ENCODE measurements at places on chromosomes 16 and 17.

GRCh38 chr16:48676836-48677235 lies 66.9 kb upstream of the N4BP1 start:
- DNase-seq, result no peak

DNA sequence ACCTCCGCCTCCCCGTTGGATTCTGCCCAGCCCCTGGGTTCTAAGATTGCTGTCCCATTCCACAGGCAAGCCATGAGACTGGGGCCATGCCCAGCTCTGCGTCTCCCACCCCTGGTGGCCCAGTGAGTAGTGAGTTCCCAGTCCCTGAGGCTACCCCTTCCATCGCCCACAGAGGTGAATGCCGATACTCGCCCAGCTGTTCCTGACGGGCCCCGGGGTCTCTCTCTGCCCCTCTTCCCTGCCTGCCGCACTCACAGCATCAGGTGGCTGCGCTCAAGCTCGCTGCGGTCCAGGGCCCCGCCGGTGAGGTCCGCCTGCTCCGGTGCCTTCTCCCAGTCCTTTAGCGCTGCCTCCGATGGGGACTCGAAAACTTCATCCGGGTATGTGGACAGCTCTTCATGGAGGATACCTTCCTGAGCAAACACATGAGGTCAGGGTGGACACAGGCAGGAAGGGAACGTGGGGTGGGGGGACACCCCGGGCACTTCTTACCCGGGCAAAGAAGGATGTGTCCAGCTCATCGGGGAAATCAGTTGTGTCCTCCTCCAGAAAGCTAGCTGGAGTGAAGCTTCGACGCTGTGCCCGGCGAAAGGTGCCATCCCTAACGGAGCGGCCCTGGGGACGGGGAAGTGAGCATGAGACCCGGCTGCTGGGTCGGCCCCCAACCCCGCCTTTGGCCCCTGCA lies 8.8 kb downstream of the SNRNP25 start:
- no peak for DNase-seq

- DNase-seq, result no peak
These were observed 19.4 kb upstream of the SSTR5 start for GRCh38 chr16:1053121-1053521.

DNA sequence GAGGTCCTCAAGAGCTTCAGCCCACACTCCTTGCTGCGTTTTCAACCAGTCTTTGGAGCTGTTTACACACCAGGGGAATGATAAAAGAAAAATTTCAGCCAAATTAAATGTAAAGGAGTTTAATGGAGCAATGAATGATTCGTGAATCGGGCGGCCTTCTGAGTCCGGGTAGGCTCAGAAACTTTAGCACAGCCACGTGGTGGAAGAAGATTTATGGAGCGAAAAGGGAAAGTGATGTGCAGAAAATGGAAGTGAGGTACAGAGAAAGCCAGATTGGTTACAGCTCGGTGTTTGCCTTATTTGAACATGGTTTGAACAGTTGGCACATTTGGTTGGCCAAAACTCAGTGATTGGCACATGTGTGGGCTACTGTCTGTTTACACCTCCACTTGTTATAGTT lies 305.4 kb downstream of the MAF start:
- no peak for DNase-seq

DNA sequence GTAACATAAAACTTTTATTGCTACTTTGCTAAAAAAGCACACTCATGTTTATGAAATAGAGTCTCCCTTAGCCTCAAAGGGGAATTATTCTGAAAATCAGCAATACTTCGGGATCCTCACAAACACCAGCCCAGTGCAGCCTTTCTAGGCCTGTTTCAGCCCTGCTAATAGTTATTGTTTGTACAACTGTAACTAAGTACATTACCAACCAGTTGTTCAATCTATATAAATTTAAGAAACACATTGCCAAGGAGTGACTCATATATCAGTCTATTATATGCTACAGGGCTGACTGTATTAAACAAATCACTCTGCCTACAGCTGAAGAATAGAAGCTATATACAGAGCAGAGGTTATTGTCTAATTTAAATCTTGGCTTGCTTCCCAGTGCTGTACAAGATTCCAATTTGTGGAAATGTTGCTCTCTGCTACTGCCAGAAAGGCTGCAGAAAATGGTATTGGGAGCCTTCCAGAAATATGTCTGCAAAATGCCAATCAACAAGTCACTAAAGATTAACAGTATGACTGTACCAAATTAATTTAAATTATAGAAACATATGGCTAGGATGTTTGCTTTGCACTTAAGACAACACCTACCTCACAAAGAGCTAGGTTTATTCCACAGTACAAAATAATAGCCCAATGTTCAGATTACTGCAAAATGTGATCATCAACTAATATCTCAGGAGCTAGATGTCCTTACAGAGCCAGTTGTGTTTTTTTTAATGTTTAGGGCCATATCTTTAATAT lies 49.7 kb downstream of the TOX3 start:
- no peak for DNase-seq

- DNase-seq, result no peak
These were observed 126.2 kb downstream of the MRM1 start for GRCh38 chr17:36727577-36727976.

- DNase-seq, result no peak
These were observed 114.5 kb upstream of the MAF start for GRCh38 chr16:79715061-79715460.

GRCh38 chr17:60597297-60597696 lies 2.7 kb upstream of the PPM1D start:
- no peak for DNase-seq

- no peak for DNase-seq
These were observed 73.8 kb downstream of the TOX3 start for GRCh38 chr16:52473096-52473495.

DNA sequence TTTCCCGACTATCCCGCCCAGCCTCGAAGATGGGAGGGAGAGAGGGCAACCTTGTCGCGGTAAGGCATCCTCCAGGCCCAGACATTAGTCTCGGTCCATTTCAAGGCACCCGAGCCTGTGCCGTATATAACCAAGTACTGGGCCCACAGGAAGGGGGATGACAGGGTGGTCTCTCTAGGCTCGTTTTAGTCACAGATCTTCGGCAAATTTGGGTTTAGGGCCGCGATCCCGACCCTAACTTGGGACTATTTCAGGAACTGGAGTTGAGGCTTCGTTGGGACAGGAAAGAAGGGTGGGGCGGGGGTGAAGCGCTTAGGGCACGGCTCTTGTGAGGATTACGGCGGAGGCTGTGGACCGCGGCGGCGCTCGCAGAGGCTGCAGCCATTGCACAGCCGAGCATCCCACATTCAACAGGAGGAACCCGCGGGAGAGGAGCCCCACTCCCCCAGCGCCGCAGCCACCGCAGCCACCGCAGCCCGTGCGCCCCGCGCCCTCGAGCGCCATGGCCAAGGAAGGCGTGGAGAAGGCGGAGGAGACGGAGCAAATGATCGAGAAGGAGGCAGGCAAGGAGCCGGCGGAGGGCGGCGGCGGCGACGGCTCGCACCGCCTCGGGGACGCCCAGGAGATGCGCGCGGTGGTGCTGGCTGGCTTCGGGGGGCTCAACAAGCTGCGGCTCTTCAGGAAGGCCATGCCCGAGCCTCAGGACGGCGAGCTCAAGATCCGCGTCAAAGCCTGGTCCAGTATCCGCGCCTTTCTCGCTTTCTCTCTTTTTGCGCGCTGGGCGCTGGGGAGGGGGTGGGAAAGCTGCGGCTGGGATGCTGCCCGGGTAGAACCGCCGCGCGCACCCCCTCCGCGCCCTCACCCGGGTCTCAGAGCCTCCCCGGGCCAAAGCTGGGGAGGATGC lies at the start of gene VAT1L:
VAT1L (plus strand) TSS at position 384 of the 904 bp plus-strand sequence; CDS start at position 503, 119 bp downstream.
- DNase-seq, result no peak

DNA sequence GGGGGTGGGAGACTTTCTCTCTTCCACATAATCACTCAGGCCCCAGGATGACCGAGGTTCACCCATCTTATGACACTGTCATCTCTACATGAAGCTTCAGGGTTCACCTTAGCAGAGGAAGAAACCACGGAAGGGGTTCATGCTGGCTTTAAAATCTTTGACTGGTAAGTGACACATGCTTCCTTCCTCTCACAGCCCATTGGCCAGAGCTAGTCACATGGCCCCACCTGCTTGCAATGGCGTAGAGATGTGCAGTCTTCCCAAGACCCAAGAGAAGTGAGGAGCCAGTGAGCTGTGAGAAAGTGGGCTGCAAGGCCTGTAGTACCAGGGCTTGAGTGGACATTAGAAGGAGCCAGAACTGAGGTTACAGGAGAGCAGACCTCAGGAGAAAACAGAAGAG lies 180.3 kb downstream of the AXIN2 start:
- no peak for DNase-seq

- DNase-seq, result no peak
These were observed 154.1 kb upstream of the HS3ST3A1 start for GRCh38 chr17:13755851-13756250.

GRCh38 chr17:48352630-48353029 lies 77.4 kb downstream of the SKAP1 start:
- no peak for DNase-seq

- DNase-seq, result no peak
These were observed 323.0 kb downstream of the KCNJ2 start for GRCh38 chr17:70492368-70492767.

DNA sequence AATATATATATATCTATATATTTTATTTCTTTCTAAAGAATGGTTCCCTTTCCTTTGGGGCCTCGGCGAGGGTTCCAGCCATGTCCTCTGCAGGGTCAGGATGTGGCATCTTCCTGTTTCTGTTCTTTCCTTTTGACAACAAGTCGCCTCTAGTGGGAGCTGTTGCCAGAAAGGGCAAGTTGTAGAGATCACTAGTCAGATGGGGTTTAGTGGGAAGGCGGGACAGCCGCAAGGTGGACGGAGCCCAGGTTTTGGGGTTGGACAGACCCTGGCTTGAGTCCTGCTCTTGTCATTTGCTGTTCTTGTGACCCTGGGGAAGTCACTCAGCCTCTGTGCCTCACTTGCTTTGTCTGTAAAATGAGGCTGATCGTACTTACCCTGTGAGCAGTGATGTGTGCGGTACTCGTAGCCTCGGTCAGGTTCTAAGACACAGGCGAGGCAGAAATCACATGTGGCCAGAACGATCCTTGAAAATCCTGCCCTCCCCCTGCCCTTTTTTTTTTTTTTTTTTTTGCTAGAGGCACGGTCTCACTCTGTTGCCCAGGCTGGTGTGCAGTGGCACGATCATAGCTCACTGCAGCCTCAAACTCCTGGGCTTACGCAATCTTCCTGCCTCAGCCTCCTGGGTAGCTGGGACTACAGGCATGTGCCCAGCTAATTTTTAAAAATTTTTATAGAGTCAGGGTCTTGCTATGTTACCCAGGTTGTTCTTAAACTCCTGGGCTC lies 80.1 kb downstream of the ABCC6 start:
- DNase-seq, result no peak

DNA sequence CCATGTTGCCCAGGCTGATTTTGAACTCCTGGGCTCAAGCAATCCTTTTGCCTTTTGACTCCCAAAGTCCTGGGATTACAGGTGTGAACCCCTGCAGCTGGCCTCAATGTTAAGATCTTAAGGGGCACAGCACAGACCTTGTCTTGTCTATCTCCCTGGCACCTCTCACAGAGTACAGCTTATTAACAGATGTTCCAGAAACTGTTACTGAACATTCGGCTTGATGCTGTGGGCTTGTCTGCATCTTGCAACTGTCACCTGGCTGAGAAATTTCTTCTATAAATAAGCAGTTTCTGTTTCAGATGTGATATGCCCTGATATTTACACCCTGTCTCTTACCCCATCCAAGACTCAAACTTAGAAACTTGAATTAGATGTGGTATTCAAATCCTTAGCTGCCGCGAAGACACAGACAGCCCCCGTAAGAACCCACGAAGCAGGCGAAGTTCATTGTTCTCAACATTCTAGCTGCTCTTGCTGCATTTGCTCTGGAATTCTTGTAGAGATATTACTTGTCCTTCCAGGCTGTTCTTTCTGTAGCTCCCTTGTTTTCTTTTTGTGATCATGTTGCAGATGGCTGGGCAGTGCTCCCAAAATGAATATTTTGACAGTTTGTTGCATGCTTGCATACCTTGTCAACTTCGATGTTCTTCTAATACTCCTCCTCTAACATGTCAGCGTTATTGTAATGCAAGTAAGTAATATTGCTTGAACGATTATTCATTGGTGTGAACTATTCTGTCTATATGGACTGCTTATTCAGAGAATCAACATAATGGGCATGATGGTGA lies at the start of gene TNFRSF17:
TNFRSF17 (plus strand) TSS at position 450 of the 791 bp plus-strand sequence; CDS start at position 565, 115 bp downstream.
- DNase-seq, result no peak

DNA sequence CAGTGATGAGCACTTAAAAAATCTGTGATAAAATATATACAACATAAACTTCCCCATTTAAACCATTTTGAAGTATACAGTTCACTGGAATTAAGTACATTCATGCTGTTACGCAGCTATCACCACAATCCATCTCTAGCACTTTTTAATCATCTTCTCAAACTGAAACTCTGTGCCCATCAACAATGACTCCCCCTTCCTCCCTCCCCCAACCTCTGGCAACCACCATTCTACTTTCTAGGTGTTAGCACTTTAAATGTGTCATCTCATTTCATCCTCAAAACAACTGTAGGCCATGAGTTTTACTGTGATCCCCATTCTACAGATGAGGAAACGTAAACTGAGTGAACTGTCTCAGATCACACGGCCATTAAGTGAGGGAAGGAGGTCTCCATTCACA lies 13.8 kb upstream of the TMEM98 start:
- no peak for DNase-seq

DNA sequence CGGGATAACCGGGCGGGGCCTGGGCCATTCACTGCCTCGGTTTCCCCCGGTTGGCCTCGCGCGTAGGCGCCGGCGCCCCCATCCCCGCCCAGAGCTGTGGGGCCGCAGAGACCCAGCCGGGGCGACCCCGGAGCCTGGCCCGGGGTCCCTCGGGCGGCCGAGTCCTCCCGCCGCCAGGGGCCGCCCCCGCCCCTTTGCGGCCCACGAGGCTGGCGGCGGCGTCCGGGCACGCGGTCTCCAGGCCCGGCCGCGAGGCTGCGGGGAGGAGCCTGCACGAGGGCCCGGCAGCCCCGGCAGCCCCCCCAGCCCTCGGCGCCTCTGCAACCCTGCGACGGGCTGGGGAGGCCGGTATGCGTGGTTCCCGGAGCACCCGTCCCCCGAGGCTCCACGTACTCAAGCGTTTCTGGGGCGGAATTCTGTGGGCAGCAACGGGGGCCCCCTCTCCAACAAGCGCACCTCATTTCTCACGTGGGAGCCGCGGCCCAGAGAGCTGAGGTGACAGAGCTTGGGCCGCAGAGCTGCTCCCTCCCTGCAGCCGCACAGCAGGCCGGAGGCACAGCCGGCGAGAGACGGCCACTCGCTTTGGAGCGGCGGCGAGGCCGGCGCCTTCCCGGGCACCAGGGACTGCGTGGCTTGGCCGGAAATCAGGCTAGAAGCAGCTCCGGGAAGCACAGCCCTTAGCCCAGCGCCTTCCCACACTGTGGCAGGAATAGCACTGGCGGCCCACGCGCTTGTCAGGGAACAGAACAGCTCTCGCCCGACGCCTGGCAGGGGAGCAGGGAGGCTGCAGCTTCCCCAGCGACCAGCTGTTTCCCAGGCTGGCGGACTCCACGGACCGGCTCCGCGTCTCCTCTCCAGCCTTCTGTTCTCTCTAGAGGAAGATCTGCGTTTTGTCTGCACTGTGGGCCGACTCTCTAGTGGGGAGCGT lies 867 bp upstream of the LIMD2 start:
- DNase-seq, result peak; percentile 47

DNA sequence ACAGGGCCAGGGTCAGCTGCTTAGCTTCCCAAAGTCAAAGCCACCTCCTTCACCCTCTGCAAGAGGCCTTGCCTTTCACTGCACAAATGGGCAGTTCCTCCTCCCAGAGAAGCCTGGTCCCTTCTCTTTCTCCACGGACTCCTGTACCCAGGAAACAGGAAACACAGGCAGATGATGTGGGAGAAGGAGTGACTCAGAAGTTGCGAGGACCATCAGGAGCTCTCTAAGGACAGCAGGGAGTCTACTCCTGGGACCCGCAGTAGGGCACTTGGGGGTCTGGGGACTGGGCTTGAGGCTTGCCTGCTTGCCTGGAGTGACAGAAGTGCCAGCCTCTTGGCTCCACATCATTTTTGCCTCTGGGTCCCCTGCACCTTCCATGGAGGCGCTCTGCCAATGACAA lies 47.4 kb upstream of the KSR1 start:
- DNase-seq, result no peak
